ENCODE measurements at places on chromosomes 11 and 22. TPM values are rescaled to one million over a fixed set of nuclear protein-coding genes. Genes with fewer than 3 reads are reported as not detected.

Gene PSMA1
- total RNA-seq = 264 TPM

Gene CYP2D6
- total RNA-seq = not detected

Gene CCDC134
- 8.1 TPM for total RNA-seq

- peak; percentile 73 for DNase-seq
Observed at GRCh38 chr22:23233752-23234408, 53.6 kb downstream of the BCR start.

DNA sequence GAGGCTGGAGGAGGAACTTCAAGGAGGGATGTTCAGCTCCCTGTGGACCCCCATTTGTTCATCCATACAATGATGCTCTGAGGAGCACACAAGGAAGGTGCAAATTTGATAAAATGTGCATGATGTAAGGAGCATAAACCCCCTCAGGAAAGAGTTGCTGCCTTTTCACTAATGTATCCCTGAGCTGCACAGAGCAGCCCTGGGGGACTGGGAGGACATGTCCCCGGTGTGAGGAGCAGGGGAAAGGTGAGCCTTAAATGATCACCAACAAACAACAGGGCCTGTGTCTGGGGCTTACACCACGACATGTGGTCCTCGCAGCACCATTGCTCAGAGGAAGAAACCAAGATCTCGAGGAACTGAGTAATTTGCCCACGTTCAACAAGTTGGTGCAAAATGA lies 3.5 kb upstream of the MAPK8IP2 start:
- no peak for DNase-seq

Measured in RPMI7951 (cell line).